ENCODE measurements at places on chromosomes 2 and 18.

DNA sequence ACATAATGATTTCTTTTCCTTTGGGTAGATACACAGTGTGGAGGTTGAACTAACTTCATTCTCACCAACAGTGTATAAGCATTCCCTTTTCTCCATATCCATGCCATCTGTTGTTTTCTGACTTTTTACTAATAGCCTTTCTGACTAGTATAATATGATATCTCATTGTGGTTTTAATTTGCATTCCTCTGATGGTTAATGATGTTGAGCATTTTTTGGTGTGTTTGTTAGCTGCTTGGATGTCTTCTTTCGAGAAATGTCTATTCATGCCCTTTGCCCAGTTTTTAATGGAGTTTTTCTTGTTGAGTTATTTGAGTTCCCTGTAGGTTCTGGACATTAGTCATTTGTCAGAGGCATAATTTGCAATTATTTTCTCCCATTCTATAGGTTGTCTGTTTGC lies 59.8 kb downstream of the MARCHF4 start:
- DNase-seq: no peak

- DNase-seq: no peak
These were observed 231.1 kb upstream of the AGAP1 start for GRCh38 chr2:235262750-235263149.

DNA sequence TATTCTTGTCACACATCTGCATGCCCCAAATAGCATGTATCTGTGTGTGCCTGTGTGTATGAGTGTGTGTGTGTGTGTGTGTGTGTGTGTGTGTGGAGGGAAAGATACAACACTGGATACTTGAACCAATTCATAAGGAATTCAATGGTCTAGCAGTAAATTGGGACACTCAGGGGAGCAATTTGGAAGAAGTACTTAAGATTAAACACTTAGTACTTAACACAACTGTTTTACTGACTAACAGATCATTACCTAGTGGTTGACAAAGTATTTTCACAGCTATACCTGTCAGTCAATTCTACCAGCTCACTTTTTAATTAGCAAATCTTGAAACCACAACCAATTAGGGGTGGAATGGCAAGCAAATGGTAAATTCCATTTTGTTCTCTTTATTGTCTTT lies 1024.1 kb downstream of the TMEM182 start:
- no peak for DNase-seq

DNA sequence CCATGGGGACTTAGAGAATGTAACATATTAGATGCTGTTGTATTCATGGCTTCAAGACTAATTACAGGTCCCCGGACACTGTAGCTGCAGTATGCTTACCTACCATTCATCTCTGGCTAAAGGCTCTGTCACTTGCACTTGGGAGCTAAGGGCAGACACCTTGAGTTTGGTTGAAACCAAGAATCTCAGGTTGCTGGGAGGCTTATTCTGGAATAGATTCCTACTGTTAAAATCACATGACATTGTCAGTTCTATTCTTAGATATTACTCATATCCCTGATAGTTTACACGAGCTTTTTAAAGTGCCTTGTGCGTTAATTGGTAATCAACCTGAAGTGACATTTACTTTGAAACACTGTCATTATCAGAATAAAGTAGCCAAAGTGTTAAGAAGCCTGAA lies 73.0 kb upstream of the EPB41L5 start:
- no peak for DNase-seq

DNA sequence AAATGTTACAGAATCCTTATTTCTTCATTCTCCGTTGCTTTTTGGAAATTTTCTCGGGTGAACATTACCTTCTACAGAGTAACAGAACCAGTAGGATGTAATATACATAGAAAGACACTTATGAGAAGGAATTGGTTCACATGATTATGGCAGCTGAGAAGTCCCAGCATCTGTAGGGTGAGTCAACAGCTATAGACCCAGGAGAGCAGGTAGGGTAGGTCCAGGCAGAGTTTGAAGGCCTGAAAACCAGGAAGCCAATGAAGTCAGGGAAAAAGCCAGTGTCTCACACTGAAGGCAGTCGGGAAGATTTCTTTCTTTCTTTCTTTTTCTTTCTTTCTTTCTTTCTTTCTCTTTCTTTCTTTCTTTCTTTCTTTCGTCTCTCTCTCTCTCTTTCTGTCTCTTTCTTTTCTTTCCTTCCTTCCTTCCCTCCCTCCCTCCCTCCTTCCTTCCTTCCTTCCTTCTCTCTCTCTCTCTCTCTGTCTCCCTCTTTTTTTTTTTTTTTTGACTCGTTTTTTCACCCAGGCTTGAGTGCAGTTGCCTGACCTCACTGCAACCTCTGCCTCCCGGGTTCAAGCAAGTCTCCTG lies 15.1 kb upstream of the YES1 start:
- no peak for DNase-seq

DNA sequence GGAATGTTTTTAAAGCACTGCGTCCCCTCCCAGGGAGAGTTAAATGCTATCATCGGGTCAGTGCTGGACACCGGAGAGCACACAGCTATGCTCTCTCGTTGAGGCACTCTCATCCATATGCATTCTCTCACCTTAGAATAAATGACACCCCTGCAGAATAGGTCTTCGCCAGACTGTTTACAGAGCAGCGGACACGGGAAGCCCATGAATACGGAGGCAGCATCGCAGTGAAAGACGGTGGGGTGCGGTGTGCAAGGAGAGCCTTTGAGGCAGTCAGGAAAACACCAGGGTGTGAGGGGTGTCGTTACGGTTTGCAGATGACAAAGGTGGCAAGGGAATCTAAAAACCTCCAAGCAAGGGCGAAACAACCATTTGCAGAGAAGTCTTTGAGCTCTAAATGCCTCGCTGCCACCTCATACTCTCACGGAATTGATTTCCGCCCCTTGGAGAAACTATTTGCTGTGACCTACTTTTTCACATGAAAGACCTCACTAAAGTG lies 169.2 kb upstream of the FHL2 start:
- no peak for DNase-seq

GRCh38 chr2:9264301-9264700 lies 57.7 kb downstream of the ASAP2 start:
- DNase-seq: no peak

DNA sequence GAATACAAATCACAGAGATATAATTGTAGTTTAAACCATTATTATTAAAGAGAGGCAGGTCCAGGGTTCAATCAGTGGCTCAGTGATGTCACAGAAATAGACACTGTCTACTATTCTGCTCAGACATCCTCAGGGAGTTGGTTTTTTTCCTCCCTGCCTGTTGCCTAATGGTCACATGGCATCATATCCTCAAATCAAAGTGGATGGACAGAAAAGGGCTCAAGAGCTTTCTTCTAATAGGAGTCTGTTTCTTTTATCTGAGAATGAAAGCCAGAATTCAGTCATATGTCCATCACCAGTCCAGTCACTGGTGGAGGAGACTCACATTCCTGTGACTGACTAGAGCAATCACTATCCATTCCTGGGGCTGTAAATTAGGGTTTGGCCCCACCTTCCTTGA lies 27.9 kb upstream of the EPC2 start:
- no peak for DNase-seq

DNA sequence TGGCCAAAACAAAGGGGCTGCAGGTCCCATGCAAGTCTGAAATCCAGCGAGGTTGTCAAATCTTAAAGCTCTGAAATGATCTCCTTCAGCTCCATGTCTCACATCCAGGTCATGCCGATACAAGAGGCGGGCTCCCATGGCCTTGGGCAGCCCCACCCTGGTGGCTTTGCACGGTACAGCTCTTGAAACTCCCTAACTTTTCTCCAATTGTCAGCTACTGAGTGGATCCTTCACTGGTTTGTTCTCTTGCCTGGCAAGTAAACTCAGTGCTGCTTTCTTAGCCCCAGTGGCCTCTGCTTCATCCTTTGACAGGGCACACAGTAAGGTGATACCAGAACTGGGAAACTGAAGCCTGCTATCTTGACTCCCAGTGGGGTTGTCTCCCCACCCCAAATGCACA lies 26.3 kb downstream of the SERPINB13 start:
- no peak for DNase-seq

DNA sequence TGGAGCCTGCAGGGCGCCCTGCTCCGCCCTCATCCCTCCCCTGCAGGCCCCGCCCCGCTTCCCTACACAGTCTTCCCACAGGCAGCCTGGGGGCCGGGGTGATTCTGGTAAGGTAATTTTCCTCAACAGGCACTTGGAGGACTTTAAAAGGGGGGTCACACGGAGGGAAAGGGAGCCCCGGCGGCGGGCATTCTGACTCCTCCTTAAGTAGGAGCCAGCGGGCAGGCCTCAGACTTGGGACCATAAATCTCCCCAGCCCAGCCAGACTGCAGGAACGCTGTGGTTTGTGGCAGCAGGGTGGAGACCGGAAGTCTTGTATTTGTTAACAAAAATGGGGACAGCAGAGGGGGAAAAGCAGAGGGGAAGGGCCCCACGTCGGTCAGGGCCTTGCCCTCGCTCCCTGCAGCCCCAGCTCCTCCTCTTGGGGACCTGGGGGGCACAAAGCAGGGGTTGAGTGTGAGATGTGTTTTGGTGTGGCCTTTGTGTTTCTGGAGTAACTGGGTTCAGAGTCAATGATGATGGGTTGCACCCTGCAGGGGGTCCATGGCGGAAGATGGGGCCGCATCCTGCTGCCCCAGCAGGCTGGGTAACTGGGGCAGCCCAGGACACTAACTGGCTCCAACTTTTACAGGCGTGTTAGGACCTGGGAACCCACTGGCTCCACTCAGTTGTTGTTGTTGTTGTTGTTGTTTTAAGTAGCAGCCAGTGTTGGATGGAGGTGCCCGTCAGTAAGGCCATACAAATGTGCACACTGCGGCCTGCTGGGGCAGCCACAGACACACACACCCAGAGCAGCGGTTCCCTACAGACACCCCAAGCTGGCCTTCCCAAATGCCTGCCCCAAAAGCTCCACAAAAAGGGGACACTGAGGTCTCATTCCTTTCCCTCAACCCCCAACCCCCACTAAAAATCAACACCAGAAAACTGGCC lies 27.7 kb downstream of the SMAD7 start:
- no peak for DNase-seq

- no peak for DNase-seq
These were observed 343.4 kb upstream of the SALL3 start for GRCh38 chr18:78636260-78636659.

GRCh38 chr2:191265311-191266170 lies 20.3 kb downstream of the MYO1B start:
- DNase-seq: no peak

- DNase-seq: no peak
These were observed 12.3 kb upstream of the RAPH1 start for GRCh38 chr2:203547356-203547755.

DNA sequence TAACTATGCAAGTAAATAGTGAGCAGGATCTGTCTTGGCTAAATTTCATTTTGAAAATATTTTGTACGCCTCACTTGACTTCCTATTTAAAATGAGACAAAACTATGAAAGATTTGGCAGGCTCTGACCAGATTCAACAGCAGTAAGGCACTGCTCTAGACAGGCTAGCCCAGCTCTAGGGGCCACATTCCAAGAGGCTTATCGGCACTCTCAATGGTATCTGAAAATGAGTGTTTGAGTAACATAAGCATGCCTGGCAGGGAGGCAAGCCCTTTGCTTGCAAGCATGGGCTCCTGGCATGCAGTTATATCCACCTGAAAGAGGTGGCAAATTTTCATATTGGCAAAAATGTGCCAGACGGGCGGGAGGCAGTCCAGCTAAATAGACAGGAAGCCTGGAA lies 10.5 kb downstream of the CAPN13 start:
- DNase-seq: no peak

- no peak for DNase-seq
These were observed 54.1 kb downstream of the E2F6 start for GRCh38 chr2:11411768-11412448.

GRCh38 chr2:66093371-66093770 lies 341.6 kb upstream of the MEIS1 start:
- no peak for DNase-seq

- DNase-seq: no peak
These were observed 253.8 kb downstream of the TGIF1 start for GRCh38 chr18:3703732-3704176.

DNA sequence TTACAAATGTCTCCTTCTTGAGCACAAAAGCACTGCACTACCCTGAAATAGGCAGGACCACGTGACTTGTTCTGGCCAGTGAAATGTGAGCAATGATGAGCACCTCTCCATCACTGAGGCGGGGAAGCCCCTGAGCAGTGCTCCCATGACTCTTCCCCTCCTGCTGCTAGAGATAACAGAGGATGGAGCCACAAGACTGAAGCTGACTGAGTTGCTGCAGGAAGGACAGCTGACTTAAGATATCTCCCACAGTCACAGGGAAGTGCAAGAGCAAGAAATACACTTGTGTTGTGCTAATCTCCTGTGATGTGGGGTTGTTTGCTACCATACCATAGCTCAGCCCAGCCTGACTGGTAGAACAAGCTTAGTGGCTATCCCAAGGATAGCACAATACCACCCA lies 38.7 kb downstream of the STK39 start:
- no peak for DNase-seq

DNA sequence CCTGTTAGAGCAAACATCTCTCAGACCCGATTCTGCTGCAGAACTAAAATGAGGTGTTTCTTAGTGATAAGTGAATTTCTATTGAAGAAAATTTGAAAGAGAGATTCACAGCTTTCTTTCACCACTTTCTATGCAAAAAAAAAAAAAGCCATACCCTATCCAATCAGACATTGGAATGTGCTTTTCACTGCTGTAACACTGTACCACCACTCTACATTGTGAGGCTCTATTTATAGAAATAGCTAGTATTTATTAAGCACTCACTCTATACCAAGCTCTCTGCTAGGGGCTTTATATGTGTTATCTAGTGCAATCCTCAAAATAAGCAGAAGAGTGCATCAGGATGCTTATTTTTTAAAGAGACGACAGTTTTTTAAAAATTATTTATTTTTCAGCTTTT lies 580.6 kb upstream of the VRK2 start:
- DNase-seq: no peak

- no peak for DNase-seq
These were observed 58.2 kb downstream of the HS6ST1 start for GRCh38 chr2:128260239-128261138.

DNA sequence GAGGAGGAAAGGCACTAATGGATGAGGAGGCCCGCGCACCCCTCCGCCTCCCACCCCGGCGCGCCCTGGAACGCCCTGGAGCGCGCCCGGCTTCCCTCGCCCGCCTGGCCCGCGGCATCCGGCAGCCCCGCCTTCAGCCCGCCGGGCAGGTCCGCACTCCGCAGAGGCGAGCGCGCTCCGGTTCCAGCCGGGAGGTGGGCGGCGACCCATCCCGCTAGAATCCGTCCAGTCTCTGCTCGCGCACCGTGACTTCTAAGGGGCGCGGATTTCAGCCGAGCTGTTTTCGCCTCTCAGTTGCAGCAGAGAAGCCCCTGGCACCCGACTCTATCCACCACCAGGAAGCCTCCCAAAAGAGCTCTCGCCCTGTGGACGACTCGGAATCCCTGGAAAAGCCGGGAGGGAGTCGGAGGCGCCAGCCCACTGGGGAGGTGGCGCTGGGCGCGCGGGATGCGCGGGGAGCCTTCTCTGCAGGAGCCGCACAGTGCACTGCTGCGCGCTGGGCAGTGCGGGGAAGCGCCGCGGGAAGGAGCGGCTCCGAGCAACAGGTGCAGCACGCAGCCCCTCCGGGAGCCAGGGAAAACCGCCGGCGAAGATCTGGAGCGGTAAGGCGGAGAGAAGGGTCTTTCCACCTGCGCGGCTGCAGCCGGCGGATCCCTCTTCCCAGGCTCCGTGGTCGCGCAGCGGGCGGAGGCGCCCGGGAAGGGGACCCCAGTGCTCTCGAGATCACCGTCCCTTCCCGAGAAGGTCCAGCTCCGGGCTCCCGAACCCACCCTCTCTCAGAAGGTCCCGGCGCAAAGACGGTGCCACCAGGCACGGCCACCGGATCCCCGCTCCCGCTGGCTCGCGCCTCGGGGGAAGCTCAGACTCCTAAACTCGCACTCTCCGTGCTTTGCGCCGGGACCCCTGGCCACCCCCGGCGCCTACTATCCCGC lies at the start of gene GALR1:
Gene GALR1, plus strand, starts transcription at position 280 of the 932 bp plus-strand sequence. CDS start 701 bp downstream, outside the sequence.
- DNase-seq: no peak
